WERI-Rb-1 (cell line): ENCODE measurements at places on chromosomes 12 and 14.
A peak's percentile ranks its signal among the peaks of the same experiment; 100 is the strongest.

DNA sequence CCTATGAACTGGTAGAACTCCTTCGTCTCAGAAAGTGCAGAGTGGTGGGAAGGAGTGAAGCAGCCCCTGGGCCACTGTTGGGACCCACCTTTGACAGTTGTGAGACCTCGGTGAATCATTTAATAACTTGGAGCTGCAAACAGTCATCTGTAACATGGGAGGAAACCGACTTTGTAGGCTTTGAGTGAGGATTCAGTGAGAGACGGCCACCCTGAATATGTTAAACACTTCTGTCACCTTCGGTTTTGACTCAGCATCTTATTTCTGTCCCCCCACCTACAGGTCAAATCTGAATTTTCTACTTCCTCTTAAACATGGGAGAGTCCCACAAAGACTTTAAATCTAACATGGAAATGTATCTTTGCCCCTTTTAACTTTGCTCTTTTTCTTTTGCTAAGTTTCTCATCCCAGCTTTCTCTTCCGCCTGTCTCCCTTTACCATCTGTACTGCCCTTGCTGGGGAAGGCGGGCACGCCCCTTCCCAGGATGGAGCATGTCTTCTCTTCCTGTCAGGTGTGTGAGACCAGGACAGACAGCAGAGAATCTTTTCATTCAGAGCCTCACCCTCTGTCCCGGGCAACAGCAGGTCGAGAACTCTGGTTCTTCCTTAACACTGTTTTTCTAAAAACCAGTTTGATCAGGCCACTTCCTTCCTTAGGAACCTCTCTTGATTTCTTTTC is 37.1 kb downstream of the ZC3H14 start:
- DNase-seq = no peak

DNA sequence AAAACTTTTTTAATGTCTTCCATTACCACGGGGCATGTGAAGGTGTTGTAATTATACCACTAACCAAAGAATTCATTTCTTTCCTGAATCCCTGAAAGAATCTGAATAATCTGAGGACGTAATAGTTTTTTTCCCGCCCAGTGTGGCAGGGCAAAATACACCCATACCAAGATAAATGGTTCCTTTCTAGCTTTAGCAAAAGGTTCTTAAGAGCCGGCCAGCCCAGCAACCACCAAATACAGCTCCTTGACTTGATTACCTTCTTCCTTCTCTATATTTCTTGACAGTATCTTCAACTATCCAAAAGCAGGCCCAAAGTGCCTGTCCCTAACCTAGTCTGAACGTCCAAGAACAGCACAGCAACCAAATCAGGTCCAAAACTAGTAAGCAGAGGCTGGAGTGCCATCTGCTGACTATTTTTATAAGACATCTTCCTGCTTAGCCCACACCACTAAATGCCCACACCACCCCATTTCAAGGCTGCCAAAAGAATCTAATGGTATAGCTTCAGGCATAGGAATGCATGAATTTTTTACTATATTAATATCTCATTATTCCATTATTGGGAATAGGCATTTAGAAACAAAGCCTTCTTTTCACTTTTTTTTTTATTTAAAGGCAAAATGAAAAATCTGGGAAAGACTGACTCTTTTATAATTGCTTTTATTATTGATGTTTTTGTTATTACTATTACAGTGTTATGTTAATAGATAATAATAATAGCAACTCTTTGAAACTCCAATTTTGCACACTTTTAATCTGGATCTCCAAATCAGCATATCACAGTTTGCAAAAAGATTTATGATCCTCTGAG is 524.4 kb downstream of the MED13L start:
- DNase-seq = peak; percentile 43

DNA sequence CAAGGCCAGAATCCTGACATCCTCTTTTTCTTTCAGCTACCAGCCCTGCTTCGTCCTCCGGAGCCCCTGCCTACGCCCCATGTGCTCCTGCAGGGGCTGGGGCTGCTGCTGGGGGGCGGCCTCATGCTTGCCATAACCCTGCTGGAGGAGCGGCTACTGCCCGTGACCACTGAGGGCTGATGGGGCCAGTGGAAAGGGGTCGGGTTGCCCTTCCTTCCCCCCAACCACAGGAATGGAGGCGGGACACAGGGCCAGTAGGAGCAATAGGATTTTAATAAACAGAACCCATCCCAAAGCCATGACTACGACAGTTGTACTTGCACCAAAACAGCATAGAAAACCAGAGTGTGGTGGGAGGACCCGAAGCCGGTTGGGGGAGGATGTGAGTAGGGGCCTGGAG is 7.7 kb downstream of the SLC39A5 start:
- DNase-seq = no peak

GRCh38 chr12:124040737-124041136 is 67.7 kb downstream of the ZNF664 start:
- no peak for DNase-seq

DNA sequence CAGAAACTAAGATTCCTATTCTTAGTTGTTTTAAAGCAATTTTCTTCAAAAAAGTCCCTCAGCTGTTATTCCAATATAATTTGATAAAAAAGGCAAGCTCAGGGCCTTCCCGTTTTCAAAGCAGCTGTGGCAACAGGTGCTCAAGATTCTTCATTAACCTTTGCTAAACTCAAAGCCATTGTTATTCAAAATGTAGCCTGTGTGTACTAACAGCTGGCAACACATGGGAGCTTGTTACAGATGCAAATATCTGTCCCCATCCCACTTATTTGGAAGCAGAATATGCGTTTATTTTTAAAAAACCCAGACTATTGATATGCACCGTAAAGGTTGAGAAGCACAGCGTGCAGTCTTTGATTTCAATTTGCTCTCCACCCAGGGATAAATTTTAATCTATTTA is 210.4 kb upstream of the SYT10 start:
- DNase-seq = no peak
